Stimulated activated CD8-positive, alpha-beta memory T cell treated with anti-CD3 and anti-CD28 coated beads, Interleukin-15, amount 100 ng/mL, for 4 hours (primary cell): ENCODE measurements at places on chromosomes 11 and 22.

- no peak for DNase-seq
These were observed 937 bp upstream of the FAM168A start for GRCh38 chr11:73598719-73599379.

DNA sequence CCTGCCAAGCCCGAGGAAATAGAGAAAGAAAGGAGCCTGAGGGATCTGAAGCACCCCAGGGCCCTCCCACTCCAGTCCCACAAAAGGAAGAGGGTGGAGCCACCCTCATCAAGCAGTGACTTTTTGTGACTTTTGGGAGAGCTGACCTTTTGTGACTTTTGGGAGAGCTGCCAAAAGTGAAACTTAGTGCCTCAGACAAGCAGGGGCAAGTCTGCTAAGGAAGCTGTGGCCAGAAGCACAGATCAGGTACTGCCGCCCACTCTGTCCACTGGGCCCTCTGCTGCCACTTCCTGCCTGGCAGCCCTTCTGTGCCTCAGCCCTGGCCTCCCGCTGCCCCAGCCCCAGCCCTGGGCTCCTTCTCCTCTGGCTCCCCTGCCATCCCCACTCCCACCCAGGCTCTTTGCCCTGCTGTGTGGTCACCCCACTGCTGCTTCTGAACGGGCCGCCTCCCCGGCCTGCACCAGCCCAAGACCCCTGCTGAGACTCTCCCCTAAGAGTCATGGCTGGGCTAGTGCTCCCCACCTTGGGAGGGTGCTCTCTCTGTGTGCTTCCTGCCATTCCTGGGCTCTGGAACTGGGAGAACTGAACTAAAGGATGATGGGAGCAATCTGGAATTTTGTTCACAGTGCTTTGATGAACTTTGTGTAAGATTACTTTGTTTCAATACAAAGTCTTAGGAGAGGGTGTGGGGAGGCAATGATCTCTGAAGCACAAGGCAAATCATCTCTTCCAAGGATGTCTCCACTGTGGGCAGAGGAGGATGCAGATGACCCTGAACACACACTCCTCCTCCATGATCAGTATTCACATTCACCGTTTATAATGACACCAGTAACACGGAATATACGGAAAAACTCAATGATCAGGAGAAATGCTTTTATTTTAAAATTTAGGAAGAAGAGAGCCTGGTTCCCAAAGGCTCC is at the start of gene APOBEC3H:
Gene APOBEC3H (plus strand): TSS at position 147 of the 923 bp plus-strand sequence. CDS start 3,035 bp downstream, outside the sequence.
- DNase-seq, result no peak

- DNase-seq, result no peak
These were observed 28.5 kb downstream of the P4HA3 start for GRCh38 chr11:74282914-74283371.

DNA sequence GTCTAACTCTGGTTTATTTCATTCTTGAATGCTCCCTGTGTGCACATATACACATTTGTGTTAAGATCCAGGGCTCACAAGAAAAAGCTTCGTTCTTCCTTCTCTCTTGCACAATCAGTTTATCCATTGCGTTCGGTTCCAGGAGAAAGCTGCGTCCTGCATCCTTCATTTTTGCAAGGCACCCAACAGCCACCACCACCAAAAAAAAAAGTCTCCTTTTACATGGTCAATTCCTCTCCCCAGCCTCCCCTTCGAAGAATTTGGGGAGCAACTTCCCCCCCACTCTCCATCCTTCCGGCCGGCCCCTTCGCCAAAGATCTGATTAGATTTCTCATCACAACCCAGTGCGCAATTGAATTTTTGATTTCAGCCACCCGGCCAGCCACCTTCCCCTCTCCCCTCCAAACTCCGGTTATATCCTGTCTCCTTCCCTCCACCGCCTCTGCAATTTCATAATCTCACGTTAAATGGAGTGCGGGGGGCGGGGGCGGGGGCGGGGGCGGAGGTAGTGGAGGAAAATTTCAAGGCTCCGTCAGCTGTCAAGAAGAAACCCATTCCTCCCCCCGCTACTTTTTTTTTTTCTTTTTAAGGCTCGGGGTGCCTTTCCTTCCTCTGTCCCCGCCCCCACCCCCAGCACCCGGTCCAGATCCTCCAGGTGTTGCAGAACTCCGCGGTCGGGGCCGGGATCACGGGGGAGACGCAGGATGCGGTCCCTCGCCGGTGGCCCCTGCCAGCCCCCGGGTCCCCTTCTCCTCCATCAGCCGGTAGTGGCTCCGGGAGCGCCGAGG is 1166.5 kb downstream of the LRRC4C start:
- DNase-seq, result no peak

DNA sequence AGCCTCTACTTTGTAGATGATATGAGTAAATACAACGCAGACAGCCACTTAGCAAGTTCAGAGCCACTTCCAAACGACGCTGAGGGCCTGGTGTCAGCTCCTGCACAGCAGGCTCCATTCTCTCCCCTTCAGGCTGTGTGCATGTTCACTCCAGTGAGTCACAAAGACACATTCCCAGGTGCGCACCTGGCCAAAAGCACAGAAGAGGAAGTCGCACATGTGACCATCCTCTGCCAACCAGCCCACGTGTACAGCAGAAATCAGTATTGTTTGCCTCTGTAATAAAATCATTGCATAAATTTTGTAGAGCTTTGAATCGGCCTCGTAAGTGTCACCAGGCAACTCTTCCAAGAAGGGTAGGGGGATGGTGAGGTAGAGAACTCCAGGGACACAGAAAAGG is 19.5 kb upstream of the TPH1 start:
- DNase-seq, result no peak

DNA sequence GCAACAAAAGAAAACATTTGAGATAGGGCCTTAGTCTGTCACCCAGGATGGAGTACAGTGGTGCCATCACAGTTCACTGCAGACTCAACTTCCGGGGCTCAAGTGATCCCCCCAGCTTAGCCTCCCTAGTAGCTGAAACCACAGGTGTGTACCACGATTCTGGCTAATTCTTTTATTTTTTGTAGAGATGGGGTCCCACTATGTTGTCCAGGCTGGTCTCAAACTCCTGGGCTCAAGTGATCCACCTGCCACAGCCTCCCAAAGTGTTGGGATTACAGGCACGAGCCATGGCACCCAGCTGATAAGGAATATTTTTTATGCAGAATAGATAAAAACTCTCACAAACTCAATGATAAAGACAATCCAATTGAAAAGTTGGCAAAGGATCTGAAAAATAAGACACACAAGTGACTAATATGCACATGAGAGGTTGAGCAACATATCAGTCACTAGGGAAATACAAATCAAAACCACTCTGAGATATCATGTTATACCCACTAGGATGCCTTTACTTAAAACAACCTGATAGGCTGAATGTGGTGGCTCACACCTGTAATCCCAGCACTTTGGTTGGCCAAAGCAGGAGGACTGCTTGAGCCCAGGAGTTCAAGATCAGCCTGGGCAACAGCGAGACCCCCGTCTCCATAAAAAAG is 33.9 kb upstream of the CLTCL1 start:
- no peak for DNase-seq

- DNase-seq, result no peak
These were observed 3.1 kb downstream of the AP1B1 start for GRCh38 chr22:29385151-29385704.

DNA sequence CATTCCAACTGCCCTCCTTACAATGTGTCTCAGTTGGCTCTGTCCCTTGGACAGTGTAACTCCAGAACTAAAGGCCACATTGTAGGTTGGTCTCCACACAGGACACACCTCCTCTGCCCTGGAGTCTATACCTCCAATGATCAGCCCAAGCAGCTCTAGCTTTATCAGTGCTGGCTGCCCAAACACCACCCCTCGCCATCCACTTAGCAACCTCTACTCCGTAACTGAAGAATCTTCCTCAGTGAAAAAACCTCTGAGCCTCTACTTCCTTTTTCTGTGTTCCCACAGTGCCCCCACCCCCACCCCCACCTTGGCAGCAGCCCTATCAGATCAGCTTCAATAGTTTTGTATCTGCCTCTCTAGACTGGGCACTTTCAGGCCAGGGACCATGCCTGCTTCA is 33.4 kb downstream of the SERPINH1 start:
- DNase-seq, result no peak

GRCh38 chr11:93279851-93280347 is 50.6 kb upstream of the DEUP1 start:
- DNase-seq, result no peak

DNA sequence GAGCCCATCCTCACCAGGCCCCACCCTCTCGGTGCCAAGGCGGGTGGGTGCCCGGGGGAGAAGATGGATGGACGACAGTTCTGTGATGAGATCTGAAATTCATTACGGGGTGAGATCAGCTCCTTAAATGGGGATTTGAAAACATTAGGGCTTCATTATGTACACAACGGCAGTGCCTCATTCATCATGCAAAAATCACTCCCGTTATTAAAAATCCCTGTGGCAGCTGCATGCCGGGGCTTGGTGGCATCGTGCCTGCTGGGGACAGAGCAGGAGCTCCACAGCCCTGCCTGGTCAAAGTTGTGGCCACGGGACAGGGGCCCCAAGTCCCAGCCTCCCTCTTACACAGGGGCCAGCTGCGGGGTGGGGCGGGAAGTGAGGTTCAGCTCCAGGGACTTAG is 20.2 kb downstream of the OTUB1 start:
- no peak for DNase-seq

DNA sequence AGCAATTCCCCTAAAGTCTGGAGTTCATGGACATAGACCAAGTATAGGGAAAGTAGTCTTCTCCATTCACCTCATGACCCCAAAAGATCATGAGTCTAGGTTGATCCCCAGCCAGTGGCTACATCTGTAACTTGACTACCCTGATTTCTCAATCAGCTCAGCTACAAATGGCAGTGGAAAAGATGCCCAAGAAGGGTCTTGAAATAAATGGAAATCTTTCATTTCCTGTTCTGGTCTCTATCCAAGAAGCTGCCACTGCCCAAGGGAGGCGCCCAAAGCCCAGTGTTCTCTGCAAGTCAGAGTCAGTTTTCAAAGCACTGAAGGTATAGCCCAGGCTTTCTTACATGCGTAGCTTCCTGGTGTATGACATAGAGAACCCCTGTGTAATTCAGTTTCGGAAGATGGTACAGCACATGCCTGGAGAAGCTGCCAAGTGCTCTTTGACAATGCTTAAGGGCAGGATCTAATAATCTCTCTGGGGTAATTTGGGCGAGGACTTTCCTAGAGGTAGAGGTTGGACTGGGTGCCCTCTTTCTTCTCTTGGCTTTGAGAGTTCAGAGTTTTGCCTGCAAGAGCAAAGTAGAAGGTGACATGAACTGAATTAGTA is 101.1 kb downstream of the ADAMTS15 start:
- no peak for DNase-seq

GRCh38 chr11:30567120-30567519 is 19.0 kb downstream of the MPPED2 start:
- no peak for DNase-seq

- DNase-seq, result no peak
These were observed 93.8 kb downstream of the TRIM29 start for GRCh38 chr11:120044011-120044675.

DNA sequence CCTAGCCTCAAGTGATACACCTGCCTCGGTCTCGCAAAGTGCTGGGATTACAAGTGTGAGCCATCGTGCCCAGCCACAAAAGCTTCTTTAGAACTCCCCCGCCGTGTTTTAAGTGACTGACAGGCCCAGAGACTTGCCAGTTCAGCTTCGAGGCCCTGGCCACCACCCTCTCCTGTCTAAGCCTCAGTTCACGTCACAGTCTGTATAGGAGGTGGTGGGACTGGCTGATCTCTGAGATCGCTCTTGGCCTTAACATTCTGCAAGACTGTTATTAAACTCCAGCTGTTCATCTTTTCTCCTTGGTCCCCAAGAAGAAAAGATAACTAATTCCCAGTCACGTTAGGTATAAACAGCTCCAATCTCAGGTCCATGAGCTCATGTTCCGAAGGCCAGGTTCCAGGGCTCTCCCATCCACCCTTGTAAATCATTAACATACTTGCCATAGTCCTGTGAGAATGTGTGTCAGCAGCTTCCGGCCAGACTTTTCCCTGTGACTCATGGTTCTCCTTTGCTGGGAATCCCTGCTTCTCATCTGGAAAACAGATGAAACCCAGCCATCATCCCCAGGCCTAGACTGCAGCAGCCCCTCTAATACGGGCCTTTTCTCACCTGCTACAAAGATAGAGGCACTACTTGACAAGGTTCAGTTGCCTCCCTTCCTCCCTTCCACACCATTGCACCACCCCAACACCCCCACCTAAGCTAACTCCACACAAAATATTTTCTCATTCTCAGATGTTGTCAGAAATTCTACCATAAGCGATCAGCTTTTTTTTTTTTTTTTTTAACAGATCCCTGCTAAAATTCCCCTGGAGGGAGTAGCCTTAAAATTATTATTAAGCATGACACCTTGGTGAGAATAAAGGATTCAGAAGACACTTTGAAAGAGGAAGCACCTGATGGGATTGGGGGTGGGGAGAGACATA is 5.6 kb upstream of the KIAA0930 start:
- no peak for DNase-seq

- no peak for DNase-seq
These were observed 1044.7 kb downstream of the BRD1 start for GRCh38 chr22:48782811-48783511.

DNA sequence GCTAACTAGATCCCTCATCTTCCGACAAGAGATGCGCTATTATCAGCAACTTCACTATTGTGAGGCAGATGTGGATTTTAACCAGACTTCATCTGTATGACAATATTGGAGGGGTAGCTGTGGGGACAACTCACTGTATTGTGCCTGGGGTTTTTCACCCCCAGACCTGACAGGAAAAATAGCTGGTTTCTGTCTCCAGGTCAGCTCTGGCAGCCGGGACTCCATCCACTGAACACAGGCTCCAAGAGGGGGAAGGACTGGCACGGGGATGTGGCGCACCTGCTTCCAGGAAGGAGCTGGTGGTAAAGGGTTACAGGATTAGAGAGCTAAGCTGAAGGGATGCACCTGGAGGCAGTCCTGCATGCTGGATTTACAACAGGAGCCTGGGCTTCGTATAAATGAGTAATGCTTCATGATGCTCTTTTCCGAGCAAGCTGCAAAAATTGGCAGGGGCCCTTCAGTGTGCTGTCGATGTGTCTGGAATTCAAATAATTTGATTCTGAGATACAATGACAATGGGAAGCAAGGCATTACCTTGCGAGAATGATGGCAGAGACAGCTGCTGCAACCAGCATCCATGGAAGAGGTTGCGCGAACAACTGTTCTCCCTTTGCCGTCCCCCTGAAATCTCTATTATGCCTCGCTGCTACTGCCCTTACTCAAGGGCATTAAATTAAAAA is 49.5 kb downstream of the LMO2 start:
- DNase-seq, result no peak

GRCh38 chr11:130593064-130593463 is 144.6 kb downstream of the ADAMTS15 start:
- no peak for DNase-seq

DNA sequence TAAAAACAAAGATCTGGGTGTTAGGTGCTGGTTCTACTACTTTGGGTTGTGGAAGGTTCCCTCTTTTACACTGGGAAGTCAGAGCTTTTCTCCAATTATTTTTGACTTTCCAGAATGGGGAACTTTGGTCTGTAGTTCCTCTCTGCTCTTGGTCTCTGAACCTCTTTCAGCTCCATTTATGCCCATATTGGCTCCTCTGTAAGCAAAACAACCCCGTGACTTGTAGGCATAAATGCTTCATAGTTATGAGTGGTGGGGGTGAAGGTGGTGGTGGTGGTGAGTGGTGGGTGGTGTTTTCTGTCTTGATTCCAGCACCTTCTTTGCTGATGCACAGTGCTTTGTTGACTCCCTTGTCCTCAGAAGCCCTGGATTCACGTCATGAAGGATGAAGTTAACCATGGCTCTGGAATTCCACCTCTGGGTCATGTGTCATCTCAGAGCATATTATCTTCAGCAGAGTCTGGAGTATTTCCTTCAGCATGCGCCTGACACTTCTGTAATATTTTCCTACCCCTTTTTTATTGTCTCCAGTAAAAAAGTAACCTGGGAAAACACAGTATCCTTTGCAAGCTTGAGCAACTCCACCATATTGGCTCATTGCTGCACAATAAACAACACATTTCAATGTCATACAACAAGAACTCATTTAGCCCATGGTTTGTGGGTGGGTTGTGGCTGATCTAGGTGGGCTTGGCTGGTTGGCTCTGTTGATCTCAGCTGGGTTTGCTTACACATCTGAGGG is 24.1 kb upstream of the GRK3 start:
- DNase-seq, result no peak
